ENCODE measurements at places on chromosomes 5 and 9.

DNA sequence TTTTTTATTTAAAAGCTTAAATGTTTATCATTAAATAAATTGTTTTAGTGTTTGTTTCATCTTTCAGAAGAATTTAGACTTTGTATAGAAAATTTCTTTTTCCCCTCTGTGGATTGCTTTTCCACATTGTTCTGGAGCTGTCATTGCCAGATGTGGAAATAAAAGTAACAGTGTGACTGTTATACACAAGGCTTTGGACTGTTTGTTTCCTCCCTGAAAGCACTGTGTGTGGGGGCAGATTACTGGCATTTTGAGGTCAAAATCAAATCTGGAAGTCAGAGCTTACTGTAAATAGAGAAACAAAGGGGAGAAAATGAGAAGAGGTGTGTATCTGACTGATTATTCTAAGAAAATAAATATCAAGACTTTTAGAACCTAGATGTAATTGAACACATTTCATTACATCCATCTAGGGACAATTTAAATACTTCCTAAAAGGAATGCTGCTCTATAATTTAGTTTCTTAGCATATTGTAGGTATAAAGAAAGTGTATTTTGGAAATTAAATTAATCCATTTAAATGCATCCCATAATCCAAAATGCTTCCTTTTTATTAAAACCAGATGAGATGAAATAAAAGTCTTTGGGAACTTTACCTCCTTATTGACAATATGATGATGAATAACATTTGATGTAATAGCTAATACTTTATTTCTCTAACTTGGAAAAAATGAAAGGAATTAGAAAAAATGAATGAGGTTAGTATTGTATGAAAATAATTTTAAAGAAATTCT is 51.9 kb downstream of the ERCC6L2 start:
- no peak for DNase-seq

DNA sequence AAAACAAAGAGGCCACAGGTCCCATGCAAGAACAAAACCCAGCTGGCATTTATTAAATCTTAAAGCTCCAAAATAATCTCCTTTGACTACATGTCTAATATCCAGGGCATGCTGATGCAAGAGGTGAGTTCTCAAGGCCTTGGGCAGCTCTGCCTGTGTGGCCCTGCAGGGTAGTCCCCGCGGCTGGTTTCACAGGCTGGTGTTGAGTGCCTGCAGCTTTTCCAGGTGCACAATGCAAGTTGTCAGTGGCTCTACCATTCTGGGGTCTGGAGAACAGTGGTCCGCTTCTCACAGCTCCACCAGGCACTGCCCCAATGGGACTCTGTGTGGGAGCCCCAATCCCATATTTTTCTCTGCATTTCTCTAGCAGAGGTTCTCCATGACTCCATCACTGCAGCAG is 54.4 kb upstream of the HCN1 start:
- no peak for DNase-seq

GRCh38 chr5:143652108-143652700 is 159.8 kb upstream of the HMHB1 start:
- DNase-seq = no peak

DNA sequence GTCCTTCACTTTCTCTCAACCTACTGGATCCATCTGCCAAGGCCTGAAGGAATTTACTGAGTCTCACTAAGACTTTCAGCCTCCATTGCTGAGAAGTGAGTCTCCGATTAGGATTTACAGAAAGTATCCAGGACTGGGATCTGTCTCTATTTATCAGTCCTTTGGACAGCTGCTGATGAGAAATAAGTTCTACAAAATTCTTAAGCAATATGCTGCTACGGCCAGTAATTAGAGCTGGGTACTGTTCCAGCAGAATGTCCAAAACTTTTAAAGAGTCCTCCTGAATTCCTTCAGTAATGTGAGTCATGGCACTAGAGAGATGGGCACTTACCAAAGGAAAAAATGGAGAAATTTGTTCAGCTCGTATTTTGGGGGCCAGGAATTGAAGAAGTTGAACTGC is 5.9 kb downstream of the TEX10 start:
- DNase-seq = no peak

DNA sequence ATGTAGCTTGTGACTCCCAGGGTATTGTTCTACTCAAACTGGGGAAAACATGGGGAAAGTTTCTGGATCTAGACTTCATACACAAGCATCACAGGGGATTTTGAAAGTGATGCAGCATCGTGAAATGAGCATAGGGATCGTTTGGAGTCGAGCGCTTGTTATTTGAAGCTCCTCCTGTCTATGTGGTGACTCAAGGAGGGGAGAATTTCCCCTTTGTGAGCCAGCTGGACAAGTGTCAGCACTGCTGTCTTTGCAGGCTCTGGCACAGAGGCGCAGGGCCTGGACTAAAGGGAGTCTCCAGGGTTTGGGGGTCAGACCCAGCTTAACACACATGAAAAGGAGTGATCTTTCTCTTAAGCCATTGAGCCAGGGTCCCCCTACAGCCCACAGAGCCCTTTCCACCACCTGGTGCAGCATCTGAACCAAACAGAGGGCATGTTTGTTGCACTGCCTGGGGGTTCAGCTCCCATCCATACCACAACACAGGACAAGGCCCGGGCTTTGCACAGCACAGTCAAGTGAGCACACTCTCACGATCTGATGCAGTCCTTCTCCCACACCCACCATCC is 51.0 kb downstream of the IRF1 start:
- DNase-seq = no peak

GRCh38 chr5:23007236-23007635 is 154.1 kb upstream of the CDH12 start:
- no peak for DNase-seq

DNA sequence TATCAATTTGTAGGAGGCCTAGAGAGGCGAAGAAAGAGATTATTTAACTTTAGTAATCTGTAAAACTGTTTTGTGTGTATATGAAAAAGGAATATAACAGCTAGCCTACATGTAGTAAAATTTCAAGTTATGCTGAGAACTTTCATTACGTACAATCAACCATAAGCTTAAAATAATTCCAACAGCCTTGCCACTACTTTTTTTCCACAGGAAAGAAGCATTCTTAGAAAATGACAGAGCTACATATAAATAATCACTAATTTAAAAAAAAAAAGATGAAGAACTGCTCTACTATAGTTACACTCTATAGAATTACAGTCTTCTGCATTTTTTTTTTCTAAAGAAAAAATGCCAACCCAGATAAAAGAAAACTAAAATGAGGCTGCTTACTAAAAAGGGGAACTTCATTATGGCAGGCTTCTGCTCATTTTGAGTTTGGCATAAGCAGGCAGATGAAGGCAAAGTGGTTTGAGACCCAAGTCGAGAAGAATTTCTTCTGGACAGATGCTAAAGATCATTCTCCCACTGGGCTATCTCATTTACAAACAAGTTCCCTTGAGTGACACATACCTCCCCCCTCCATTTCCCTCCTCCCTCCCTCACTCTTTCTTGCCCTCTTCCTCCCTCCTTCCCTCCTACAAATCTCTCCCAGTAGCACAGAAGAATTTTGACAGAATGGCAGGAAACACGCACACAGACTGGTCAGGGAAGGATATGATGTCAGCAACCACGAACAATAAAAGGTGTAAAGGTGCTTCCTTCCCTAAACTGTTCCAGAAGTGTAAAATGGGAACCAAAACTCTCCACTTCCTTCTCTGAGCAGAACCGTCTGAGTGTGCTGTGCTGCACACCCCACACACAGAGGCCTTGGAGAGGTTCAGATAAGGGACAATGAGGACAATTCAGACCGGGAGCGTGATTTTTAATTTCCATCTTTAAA is 56.1 kb downstream of the MEF2C start:
- no peak for DNase-seq

GRCh38 chr5:143599474-143599873 is 196.0 kb upstream of the NR3C1 start:
- no peak for DNase-seq

Data from stimulated activated CD8-positive, alpha-beta memory T cell treated with anti-CD3 and anti-CD28 coated beads, Interleukin-4, amount 100 ng/mL, for 4 hours (primary cell).